Mucosa of gallbladder (tissue), 1 donor: ENCODE measurements at places on chromosomes 2 and 18. TPM values are rescaled to one million over a fixed set of nuclear protein-coding genes. Genes with fewer than 3 reads are reported as not detected.

GRCh38 chr2:221515864-221516263 lies 56.2 kb downstream of the EPHA4 start:
- no peak for DNase-seq

Gene PPP1R1C
- total RNA-seq = 8.8 TPM

DNA sequence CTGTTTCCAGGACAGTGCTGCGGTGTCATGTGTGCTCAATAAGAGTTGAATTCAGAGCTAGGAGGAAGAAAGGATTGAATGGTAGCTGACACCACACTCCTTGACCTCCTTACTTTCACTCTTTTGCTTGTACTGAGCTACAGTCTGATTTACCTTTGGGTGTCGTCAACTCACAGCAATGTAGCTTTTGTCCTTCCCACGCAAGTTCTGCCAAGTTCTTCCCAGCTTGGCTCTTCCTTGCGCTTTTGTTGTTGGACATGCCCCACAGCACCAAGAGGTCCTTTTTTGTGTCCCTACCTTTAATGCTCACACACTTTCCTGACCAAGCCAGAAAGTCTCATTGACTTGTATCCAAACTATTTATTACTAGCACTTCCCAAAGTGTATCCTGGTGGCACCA lies 38.3 kb upstream of the ITGB6 start:
- DNase-seq = peak; percentile 31

DNA sequence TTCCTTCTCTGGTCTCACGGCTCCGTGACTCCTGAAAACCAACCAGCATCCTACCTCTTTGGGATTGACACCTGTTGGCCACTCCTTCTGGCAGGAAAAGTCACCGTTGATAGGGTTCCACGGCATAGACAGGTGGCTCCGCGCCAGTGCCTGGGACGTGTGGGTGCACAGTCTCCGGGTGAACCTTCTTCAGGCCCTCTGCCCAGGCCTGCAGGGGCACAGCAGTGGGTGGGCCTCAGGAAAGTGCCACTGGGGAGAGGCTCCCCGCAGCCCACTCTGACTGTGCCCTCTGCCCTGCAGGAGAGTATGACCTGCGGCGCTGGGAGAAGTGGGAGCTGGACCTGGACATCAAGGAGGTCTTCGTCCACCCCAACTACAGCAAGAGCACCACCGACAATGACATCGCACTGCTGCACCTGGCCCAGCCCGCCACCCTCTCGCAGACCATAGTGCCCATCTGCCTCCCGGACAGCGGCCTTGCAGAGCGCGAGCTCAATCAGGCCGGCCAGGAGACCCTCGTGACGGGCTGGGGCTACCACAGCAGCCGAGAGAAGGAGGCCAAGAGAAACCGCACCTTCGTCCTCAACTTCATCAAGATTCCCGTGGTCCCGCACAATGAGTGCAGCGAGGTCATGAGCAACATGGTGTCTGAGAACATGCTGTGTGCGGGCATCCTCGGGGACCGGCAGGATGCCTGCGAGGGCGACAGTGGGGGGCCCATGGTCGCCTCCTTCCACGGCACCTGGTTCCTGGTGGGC lies 10.0 kb downstream of the PROC start:
- DNase-seq = no peak

Gene CLEC4F
- total RNA-seq = 0.17 TPM

DNA sequence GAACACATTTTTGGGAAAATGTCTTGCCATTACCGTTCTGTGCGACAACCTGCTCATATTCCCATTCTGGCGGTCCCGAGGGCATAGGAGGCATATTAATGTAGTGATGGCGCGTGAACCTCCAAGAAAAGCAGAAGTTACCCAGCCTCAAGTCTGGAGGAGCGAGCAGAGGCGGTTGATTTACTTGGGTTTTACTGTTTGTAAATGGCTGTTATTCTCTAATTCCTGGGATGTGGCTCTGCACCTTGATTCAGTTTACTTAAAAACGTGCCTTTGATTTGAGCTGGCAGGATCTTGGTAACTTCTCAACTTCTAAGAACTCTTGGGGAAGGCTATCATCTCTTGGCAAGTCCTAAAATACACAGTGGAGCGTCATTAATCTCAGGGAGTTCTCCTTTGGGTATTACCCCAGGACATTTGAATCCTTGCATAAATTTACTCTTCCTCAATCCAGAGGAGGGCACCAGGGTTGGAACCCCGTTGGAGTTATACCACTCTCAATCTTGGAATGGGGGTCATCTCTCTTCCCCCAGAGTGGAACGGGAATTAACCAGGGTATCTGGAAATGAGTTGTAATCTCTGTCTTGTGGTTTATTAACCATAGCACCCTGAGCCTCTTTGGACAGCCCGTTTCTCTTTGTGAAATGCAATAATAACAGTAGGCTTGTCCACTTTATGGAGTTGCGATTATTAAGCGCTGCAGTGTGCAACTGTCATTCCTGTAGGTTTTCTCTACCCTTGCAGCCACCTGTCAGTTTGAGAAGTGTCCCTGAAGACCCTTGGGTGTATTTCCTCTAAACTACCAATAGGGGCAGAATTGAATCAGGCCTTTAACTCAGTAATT lies 2.1 kb downstream of the HK2 start:
- no peak for DNase-seq

DNA sequence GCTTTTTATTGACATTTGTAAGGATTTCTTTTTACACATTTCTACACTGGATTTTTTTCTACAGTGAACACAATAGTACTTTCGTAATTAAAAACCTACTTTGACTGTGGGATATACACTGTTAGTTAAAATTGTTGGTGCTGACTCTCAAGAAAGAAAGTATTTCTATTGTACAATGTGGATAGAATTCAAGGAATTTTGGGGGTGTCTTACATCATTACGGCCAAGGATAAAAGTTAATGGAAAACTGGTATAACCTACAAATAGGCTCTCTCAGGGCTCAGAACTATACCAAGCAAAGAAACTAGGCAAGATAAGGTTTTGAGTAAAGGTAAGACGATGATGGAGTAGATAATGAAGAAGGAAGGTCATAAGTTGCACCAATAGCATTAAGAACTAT lies 198.4 kb upstream of the PARD3B start:
- DNase-seq = no peak

DNA sequence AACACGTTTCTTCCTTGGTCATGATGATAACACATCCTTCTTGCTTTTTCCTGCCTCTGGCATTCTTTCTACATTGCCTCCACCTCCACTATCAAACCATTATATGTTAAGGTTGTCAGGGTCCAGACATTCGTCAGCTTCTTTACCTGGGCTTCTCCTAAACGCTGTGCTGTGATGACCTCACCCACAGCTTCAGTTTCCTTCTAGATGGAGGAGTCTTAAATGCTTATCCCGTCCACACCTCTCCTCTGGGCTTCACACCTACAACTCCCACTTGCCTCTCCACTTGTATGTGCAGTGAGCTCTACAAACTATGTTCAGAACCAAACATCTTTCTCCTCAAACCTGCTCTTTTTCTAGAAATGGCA lies 666 bp upstream of the STAT1 start:
- no peak for DNase-seq

Gene GDF7
- 2.5 TPM for total RNA-seq

Gene CBLN2
- 0.40 TPM for total RNA-seq

DNA sequence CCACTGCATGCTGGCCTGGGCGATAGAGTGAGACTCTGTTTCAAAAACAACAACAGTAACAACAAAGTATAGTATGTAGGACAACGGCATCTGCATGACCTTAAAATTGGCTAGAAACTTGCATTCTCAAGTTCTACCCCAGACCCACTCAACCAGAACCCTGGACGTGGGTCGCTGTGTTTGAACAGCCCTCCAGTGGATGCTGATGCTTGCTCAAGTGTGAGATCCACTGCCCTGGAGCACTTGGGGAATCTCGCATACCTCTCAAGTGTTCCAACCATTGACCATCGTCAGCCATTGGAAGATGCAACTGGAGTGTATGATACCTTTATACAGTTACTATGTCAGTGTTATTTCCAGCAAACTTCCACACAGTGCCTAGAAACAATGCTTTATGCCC lies 435.9 kb downstream of the DCDC2C start:
- no peak for DNase-seq

DNA sequence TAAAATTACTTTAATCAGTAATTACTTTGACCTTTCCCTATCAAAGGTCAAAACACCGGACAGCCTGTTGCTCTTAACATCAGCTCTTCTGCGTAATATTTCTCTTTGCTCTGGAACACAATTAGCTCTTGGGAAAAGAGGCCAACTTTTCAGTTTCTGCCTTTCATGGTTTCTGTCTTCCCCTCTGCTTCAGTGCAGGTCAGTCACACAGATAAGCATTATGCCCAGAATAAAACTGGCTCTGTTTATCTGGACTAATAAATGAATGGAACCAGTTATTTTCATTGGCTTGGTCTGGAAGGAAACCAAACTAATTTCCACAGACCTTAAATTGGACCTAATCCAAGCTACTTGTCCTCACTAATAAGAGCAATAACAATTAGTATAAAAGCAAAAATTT lies 26.2 kb upstream of the GALNT3 start:
- no peak for DNase-seq

Gene PRADC1
- total RNA-seq = 20.8 TPM

GRCh38 chr2:219272995-219273394 lies 6.2 kb upstream of the DNAJB2 start:
- no peak for DNase-seq

Gene TFCP2L1
- 73.0 TPM for total RNA-seq

GRCh38 chr2:73844087-73844486 lies 15.3 kb downstream of the STAMBP start:
- no peak for DNase-seq

- no peak for DNase-seq
These were observed 563.8 kb upstream of the NETO1 start for GRCh38 chr18:73431620-73432019.

DNA sequence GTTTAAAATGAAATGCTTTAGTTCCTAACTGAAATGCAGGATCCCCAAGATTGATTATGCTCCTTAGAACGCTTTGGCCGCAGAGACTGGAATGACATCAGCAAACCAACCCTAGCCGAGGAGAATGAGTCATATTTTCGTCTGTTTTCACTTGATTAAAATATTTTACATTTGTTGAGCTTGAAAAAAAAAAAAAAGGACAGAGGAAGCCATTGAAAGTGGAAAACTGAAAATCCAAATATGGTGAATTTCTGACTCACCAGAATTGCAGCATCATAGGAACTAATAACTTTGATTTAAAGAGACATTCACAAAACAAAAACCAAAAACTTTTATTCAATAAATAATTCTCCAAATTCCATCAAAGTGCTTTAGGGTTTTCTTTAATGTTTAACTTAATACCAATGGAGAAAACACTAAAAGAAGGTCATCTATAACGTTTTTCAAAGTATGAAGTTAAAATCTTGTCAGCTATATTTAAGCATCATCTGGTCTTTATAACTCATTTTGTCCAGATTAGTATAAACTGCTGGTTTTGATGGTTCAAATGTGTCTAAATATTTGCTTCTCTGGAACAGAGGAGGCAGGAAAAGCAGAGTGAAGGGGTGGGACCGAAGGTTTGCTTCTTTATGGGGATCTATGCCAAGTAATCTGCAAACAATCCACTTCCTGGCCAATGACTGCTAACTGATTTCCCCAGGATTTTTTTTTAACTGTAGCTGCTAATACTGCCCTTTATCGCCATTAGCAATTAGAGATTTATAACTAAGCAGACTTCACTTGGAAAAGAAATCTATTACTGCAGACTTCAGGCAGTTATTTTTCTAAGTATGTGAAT lies 30.9 kb upstream of the COL5A2 start:
- DNase-seq = peak; percentile 52

DNA sequence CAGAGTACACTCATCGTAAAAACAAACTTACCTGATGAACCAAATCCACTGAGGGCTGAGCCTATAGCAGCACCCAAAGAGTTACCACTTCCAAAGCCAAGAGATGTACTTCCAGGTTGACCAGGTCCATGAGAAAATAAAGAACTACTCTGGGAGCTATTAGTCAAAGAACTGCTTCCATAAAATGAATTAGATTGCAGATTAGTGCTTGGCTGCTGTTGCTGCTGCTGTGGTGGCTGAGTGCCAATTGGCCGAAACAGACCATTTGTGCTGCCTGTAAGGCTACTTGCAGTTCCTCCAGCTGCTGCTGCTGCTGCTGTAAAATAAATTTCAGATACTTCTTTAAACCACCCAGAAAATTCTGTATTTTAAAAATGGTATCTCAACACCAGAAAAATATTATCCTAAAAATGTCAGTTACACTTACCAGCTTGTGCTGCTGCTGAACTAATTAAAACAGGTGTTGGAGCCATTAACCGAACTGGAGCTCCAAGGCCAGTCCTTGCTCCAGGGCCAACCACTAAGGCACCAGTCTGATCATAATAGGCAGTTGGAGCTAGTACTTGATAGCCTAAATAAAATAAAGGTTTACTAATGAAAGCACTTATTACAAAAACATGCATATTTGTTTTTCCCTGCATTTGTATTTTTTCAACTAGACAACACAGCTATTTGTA lies 58.1 kb upstream of the SDC1 start:
- DNase-seq = peak; percentile 29

DNA sequence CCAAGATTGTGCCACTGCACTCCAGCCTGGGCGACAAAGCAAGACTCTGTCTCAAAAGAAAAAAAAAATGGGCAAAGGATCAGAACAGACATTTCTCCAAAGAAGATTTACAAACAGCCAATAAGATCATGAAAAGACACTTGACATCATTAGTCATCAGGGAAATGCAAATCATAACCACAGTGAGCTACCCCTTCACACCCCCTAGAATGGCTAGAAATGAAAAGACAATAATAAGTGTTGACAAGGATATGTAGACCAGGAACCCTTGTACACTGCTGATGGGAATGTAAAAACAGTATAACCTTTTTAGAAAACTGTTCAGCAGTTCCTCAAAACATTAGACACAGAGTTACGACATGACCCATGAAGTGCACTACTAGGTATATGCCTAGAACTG lies 18.4 kb upstream of the MTERF4 start:
- DNase-seq = no peak

DNA sequence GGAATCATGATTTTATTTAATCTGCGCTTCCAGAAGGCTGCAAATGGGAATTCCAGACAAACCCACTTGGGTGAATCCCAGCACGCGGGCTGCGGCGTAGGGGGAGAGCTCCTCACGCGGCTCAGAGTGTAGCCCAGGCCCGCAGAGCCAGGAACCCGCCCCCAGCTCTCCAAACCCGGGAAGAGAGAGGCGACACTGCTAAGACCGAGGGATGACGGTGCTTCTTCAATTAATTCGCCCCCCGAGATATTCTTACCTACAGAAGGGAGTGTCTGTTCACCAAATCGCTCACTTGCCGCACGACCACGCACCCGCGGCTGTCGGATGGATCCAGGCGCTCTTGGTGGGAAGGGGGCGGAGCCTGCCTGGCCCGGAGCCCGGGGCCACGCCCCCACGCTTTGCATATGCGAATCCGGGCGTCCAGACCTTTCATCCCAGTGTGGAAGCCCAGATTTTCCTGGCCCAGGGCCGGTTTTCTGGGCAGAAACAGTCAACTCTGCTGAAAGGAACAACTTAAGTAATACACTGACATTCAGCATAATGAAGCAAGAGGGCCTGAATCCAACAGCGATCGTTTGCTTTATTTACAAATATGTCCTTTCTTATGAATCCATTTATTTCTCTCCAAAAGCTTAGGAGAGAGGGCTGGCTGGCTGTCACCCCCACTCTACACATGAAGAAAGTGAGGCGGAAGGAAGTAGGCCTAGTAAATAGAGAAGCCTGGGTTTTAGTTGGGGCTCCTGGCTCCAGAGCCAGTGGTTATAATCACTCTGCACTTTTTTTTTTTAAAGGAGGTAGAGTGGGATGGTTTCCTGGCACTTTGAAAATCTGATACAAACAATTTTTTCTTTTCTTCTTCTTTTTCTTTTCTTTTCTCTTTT lies at the start of gene SLC19A3:
TSS of gene SLC19A3 (minus strand) at position 342 of the 881 bp plus-strand sequence. CDS start 15,710 bp downstream, outside the sequence.
- peak; percentile 94 for DNase-seq

GRCh38 chr2:160464017-160464416 lies 29.6 kb downstream of the RBMS1 start:
- no peak for DNase-seq
